Activated T-cell treated with anti-CD3 and anti-CD28 coated beads, Interleukin-2, amount 50 U/mL, for 24 hours (primary cell): ENCODE measurements at places on chromosomes 7 and 10.

GRCh38 chr10:126687121-126687606, 16.7 kb upstream of the C10orf90 start:
- no peak for DNase-seq

GRCh38 chr10:16519250-16519907, 2.3 kb downstream of the C1QL3 start:
- no peak for DNase-seq

- no peak for DNase-seq
These were observed 35.4 kb upstream of the TECTB start for GRCh38 chr10:112247791-112248190.

- no peak for DNase-seq
These were observed 66.6 kb upstream of the ABLIM1 start for GRCh38 chr10:114724716-114725106.

DNA sequence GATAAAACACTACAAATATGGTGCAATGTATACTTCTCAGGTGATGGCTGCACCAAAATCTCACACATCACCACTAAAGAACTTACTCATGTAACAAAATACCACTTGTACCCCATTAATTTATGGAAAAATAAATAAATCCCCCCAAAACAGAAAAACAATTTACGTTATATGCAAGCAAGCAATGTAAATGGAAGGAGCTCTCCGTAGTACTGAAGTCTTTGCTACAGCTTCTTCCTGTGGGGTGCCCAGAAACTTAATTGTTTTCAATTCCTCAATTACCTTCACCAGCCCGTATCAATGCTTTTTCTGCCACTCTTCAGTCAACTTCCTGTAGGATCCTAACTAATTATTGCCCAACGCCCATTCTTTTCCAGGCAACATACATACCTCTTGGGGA, 138.1 kb downstream of the RELN start:
- no peak for DNase-seq

GRCh38 chr10:27364028-27364427, 123.4 kb upstream of the ACBD5 start:
- DNase-seq = no peak

DNA sequence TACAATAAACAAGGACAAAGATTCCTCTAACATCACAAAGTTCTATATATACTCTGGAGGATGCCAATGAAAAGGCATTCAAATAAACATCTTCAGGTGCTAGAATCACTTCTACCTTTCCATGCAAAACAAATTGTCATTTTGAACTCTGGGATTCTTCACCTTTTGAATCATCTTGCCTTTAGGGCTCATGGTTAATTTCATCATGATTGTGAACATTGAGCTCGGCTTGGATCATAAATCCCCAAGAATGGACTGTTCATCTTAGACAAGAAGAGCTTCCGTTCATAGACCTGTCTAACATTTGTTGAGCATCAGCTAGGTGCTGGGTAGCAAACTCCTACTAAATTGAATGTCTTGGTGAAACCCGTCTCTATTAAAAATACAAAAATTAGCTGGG, 212.2 kb downstream of the TNS3 start:
- no peak for DNase-seq

DNA sequence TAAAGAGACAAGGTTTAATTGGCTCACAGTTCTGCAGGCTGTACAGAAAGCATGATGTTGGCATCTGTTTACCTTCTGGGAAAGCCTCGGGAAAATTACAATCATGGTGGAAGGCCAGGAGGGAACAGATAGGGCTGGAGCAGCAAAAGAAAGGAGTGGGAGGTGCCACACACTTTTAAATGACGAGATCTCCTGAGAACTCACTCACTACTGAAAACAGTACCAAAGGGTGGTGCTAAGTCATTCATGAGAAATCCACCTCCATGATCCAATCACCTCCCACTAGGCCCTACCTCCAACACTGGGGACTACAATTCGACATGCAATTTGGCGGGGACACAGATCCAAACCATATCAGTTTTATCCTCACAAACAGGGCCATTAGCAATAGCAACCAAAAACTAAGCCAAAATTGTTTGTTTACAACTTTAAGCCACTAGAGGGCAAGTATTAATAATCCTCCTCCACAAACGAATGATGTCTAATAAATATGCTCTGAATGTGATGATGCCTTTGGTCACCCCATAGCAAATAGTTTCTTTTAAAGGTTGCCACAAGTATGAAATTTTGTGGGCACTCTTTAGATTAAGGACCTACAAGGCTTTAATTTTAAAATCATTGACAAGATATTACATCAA, 129.2 kb upstream of the NRBF2 start:
- DNase-seq = no peak
